Suppressor macrophage (primary cell): ENCODE measurements at places on chromosomes 7 and 10.

DNA sequence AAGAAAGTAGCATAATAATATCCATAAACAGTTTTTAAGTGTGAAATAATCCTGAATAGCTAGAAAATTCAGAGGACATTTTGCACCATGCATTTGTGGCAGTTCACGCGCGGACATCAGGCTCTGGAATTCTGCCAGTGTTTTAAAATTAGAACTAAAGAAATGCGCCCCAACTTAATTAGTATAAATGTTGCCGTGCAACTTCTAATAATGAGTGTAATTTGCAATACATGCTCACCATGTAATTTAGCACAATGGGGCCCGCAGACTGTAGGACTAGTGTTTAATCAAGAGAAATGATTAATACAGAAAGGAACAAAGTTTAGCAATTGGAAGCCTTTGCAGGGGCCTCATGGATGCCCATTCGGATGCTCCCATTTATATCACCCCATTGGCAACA is 96.6 kb downstream of the PTPRE start:
- DNase-seq, result no peak

GRCh38 chr10:131654471-131655087 is 246.2 kb upstream of the PPP2R2D start:
- no peak for DNase-seq

DNA sequence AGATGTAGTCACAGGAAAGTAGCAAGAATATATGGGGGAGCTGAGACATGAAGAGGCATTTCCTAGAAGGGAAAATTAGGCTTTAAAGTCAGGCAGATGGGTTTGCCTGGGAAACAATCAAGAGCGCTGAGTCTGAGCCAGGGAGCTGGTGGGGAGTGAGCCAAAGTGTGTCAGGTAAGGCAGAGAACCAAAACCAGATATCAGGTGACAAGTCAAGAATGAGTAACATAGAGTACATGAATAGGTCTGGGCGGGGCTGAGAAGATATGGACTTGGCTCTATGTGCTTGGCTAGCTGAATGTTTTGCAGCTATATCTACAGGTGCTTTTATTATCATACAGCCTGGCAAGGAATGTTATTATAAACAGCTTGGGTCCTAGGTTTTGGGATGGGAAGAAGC is 49.3 kb downstream of the GPR141 start:
- DNase-seq, result no peak

DNA sequence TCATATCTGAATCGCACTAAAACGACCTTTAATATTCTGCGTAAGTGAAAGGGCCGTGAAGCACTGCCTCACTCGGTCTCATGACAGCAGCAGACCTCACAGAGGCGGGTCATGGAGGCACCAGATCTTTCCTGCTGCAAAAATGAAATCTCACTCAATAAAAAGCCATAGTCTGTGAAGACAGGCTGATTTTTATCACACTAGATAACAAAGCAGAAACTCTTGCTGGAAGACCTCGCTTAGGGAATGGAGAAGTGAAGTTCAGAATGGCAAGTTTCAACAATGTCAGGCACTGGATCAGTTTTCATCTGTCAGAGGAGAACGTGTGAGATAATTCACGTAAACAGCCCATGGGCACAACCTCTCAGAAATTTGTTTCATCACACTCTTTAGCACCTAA is 8.0 kb downstream of the SEPHS1 start:
- DNase-seq, result no peak

DNA sequence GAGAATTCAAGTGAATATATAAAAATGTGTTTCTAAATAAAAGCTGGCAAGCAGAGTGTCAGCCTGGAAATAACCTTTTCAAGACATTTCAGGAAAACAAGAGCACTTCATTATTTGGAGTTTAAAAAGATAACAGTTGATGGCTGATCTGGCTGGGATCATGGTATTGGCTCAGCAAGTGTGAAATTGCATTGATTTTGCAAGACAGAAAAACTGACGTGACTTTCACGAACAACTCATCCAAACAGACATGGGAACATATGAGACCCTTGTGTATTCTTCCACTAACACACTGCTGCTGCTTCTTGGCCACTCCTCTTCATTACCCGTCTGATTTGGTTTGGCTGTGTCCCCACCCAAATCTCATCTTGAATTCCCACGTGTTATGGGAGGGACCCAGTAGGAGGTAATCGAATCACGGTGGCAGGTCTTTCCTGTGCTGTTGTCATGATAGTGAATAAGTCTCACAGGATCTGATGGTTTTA is 108.5 kb downstream of the RAB18 start:
- no peak for DNase-seq

GRCh38 chr10:88525371-88526069 is 57.6 kb downstream of the RNLS start:
- DNase-seq, result no peak

- DNase-seq, result peak; percentile 39
Observed at GRCh38 chr10:112689327-112690072, 242.5 kb downstream of the VTI1A start.

- peak; percentile 81 for DNase-seq
Observed at GRCh38 chr7:106947244-106947728, 82.2 kb downstream of the PIK3CG start.

DNA sequence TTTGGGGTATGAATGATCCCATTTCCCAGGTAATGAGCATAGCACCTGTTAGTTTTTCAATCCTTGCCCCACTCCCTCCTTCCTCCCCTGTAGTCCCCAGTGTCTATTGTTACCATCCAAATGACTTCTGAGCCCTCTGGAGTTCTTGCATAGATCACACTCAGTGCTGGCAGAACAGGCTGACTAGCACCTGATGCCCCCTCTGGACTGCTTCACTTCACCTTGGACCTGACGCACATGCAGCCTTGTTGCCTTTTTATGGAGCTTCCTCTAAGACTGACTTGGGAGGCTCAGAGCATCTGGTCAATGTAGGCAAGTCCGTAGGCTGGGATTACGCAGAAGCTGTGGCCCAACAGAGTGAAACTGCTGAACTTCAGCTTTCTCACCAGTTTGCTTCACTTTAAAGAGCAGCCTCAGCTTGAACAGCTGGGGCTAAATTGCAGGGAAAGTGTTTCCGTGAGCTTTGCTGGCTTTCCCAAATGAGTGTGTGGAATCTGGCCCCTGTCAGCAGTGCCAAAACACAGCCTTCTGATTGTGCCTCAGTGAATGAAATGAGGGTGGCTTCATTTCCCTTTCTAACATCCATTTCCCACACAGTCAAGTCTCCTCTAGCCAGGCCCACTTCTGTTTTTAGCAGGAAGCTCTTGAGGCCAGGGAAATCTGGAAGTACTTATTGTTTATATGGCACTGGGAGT is 48.5 kb downstream of the NXPH1 start:
- peak; percentile 61 for DNase-seq

DNA sequence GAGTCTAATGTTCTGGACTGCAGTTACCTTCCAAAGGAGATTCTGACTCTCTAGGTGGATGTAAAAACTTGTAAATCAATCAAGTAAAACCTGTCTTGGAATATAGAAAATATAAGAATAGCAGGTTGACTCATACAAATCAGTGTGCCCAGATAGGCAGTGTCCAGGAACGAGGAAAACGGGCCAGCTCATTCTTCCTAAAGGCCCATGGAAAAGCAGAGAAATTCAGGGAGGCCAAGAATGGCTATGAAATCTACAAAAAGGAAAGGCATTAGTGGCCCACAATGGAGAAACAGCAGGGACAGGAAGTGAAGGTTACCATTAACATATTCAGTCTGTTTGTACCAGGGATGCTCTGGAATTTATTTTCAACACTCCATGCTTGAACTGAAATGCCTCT is 14.9 kb downstream of the GLI3 start:
- no peak for DNase-seq

GRCh38 chr7:139600306-139600705 is 76.8 kb downstream of the CLEC2L start:
- DNase-seq, result no peak

- DNase-seq, result no peak
Observed at GRCh38 chr10:43094085-43094484, 17.2 kb downstream of the RET start.

- DNase-seq, result no peak
Observed at GRCh38 chr10:132816718-132817117, 30.8 kb upstream of the NKX6-2 start.

DNA sequence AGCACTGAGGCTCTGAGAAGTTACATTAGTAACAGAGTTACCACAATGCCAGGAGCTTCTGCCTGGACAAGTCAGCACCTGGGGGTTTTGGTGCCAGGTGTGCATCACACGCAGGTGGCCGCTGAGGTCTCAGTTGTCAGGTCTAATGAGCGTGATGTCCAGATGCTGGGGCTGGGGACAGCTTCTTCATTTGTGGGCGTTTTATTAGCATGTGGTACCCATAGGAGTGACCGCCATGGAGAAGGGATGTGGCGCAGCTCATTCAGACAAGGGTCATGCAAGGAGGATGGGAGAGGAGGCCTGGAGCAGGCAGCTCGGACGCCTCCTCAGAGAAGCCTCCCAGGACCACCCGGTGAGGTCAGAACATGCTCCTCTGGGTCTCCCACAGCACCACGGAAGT is 27.8 kb downstream of the FAM241B start:
- no peak for DNase-seq

- no peak for DNase-seq
Observed at GRCh38 chr10:124217906-124218804, 124.8 kb upstream of the CHST15 start.

GRCh38 chr10:4522296-4523000 is 303.6 kb upstream of the AKR1E2 start:
- no peak for DNase-seq

GRCh38 chr10:48604991-48605508 is at the start of gene ARHGAP22:
Gene ARHGAP22 (minus strand): TSS chr10:48605073. CDS start chr10:48604796, 277 bp downstream.
- peak; percentile 70 for DNase-seq

GRCh38 chr7:45714521-45714820 is 140.3 kb downstream of the ADCY1 start:
- no peak for DNase-seq

DNA sequence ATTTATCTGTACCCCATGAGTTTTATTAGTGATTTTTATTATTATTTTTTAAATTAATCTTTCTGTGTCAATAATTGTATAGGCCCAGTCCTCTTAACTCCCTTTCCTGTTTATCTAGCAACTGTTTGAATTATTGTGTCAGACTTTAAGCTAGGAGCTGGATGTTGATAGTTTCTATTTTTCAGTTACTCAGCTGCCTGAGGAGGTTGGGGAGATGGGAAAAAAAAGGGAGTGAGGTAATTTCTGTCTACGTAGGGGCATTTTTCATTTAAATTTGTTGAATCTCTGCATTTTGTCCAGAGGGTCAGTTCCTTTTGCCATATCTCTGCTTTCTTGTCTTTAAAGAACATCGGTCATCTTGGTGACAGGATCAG is 5.0 kb upstream of the ZNF518A start:
- no peak for DNase-seq

DNA sequence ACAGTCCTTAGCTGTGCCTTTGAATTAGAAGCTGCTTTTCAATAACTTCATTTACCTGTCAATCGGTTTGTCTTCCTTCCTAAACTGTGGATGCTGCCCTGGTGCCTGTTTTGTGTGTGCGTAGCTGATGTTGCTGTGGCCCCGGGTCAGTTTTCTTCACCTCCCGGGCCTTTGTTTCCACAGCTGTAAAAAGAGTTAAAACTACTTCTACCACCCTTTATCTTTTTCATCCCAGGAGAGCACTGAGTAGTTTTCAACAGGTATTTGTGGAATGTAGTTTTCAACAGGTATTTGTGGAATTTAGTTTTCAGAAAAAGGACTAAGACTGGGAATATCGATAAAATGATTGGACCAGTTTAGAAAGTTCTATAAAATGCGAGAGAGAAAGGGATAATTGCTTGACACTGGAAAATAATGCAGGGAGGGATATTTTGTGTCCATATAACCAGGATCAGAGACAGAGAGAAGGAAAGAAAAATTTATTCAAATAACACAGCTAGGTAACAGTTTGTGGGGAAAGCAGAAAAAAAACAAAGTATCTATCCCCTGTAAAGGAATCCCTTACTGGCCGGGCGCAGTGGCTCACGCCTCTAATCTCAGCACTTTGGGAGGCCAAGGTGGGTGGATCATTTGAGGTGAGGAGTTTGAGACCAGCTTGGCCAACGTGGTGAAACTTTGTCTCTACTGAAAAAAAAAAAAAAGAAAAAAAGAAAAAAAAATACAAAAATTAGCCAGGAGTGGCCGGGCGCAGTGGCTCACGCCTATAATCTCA is 15.9 kb upstream of the IGF2BP3 start:
- DNase-seq, result no peak

DNA sequence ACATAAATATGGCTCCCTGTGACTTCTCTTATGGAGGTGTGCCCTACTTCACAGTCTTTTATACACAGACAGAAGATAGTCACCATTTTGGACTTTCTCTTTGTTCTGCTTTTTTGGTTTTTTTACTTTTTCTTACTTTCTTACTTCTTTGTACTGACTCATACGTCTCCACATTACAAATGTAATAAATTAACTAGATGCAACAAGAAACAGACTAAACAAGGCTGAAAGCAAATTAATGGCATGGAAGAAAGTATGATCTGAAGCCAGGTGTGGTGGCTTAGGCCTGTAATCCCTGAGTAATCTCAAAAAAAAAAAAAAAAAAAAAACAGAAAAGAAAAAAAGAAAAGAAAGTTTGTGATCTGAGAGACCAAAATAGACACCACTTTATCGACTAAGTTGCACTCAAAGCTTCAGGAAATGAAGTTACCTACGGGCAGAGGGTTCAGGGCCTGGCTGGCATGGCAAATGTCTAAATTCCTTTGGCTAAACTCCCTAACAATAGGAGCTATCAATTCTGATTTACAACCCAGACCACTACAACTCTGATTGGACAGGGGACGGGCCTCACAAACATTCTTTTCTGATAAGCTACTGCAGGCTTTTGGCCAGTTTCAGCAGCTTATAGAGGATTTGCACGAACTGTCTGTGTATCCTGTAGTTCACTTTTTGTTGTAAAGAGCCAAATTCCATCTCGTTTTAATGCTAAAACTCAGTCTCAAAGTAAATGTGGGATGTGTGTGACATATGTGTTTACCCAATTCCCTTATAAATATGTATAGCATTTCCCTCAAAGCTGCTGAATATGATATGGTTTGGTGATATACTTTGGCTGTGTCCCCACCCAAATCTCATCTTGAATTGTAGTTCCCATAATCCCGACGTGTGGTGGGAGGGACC is 129.1 kb downstream of the SEPTIN14 start:
- no peak for DNase-seq

- no peak for DNase-seq
Observed at GRCh38 chr7:2120251-2120660, 112.5 kb downstream of the MAD1L1 start.

- no peak for DNase-seq
Observed at GRCh38 chr7:136878878-136879277, 10.4 kb downstream of the CHRM2 start.

- no peak for DNase-seq
Observed at GRCh38 chr7:45524445-45524844, 49.7 kb upstream of the ADCY1 start.
